ENCODE measurements at places on chromosomes 2 and 18.

- DNase-seq = no peak
Measured at GRCh38 chr18:76445275-76445674, 49.8 kb downstream of the ZNF516 start.

- no peak for DNase-seq
Measured at GRCh38 chr2:149902081-149902480, 314.5 kb upstream of the MMADHC start.

- DNase-seq = no peak
Measured at GRCh38 chr2:328761-329160, 40.9 kb upstream of the ALKAL2 start.

- no peak for DNase-seq
Measured at GRCh38 chr2:138504546-138505235, 3.1 kb downstream of the SPOPL start.

- DNase-seq = no peak
Measured at GRCh38 chr2:180461761-180462160, 454.7 kb upstream of the CWC22 start.
